Central memory CD8-positive, alpha-beta T cell (primary cell): ENCODE measurements at places on chromosomes 3 and 15.

GRCh38 chr3:110193074-110193473 lies 855.7 kb upstream of the DPPA4 start:
- H3K4me1 ChIP-seq, result no peaks in the 10 kb centered on the region
- DNase-seq, result no peak
- H3K27ac ChIP-seq, result no peak overlapping the region
- H3K27me3 ChIP-seq, result peaks cover 10% of the 10 kb centered on the region
- no peaks in the 10 kb centered on the region for H3K36me3 ChIP-seq

DNA sequence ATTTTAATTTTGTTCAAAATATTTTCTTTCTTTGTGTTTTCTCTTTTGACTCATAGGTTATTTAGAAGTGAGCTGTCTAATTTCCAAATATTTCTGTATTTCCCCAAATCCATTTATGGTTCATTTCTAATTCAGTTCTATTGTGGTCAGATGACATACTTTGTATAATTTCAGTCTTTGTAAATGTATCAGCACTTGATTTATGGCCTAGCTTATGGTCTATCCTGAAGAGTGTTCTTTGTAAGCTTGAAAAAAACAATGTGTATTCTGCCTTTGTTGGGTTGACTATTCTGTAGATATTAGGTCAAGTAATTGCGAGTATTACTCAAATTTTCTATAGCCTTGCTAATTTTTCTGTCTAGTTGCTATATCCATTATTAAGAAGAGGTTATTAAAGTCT lies 311.2 kb downstream of the OCA2 start:
- H3K36me3 ChIP-seq, result no peaks in the 10 kb centered on the region
- H3K27ac ChIP-seq, result no peak overlapping the region
- no peak for DNase-seq
- no peaks in the 10 kb centered on the region for H3K27me3 ChIP-seq

DNA sequence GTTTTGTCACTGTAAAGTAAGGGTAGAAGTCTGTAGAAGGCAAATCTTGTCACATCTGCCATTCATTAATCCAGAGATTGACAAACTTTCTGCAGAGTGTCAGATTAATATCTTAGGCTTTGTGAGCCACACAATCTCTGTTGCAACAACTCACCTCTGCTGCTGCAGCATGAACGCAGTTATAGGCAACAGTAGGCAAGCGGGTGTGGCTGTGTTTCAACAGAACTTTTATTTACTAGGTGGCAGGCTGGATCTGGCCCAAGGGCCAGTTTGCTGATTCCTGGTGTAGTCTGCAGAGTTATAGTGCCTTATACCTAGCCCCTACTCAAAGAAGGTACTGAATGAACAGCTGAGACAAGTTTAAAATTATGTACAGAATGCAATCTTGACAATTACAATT lies 396.7 kb downstream of the FOXP1 start:
- H3K36me3 ChIP-seq, result peaks cover 3% of the 10 kb centered on the region
- DNase-seq, result no peak
- H3K4me1 ChIP-seq, result peaks cover 15% of the 10 kb centered on the region
- H3K4me3 ChIP-seq, result no peak overlapping the region
- no peaks in the 10 kb centered on the region for H3K27me3 ChIP-seq

GRCh38 chr15:43029476-43029875 lies 76.4 kb downstream of the UBR1 start:
- H3K36me3 ChIP-seq, result peaks cover 57% of the 10 kb centered on the region
- no peak for DNase-seq
- no peaks in the 10 kb centered on the region for H3K4me1 ChIP-seq
- H3K4me3 ChIP-seq, result no peak overlapping the region

DNA sequence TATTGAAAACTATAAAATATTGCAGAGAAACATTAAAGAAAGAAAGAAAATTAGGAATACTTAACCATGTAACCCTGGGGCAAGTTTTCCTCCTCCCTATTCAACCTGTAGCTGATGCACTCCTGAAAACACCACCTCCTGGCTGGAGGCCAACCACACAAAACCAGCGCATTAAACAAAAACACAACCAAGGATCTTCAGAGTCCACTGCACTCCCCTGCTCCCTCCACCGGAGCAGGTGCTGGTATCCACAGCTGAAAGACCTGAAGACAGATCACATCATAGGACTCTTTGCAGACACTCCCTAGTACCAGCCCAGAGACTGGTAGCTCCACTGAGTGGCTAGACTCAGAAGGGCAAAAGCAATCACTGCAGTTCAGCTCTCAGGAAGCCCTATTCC lies 13.6 kb upstream of the ADAMTS17 start:
- no peak overlapping the region for H3K4me3 ChIP-seq
- H3K27ac ChIP-seq, result no peak overlapping the region
- H3K4me1 ChIP-seq, result peaks cover 4% of the 10 kb centered on the region
- peaks cover 86% of the 10 kb centered on the region for H3K27me3 ChIP-seq
- DNase-seq, result no peak

- peaks cover 45% of the 10 kb centered on the region for H3K4me1 ChIP-seq
- peak overlapping the region; percentile 94 for H3K4me3 ChIP-seq
- no peaks in the 10 kb centered on the region for H3K27me3 ChIP-seq
Observed at GRCh38 chr15:56919609-56920366, 1.3 kb downstream of the TCF12 start.

GRCh38 chr15:44366971-44367370 lies 60.5 kb upstream of the CTDSPL2 start:
- no peaks in the 10 kb centered on the region for H3K27me3 ChIP-seq
- no peak overlapping the region for H3K27ac ChIP-seq
- no peak overlapping the region for H3K4me3 ChIP-seq
- H3K36me3 ChIP-seq, result no peaks in the 10 kb centered on the region

DNA sequence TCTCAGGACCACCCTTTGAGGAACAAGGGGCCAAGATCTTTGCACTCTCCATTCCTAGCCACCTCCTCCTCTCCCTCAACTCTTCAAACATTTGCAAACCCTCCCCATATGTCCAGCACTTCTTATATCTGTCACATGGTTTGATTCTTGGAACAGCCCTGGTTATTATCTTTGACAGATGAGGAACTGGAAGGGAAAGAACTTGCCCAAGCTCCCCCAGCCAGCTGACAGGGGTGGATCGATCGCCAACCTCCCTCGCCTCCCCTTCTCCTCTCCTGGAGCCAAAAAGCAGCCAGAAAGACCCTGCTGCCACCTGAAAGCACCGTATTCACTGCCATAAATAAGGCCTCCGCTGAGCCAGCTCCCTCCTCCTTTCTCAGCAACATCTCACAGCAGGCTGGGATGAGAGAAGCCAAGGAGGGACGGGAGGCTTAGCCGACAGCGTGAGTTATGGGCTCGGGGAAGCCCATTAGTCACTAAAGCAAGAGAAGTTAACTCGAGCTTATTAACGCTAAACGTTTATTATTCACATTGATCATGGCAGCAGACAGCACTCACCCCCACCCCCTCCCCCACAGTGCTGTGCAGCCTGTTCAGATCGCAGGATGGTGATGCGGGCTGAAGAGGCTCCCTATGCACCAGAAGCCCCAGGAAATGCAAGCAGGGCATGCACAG lies 22.2 kb upstream of the FGD5 start:
- no peaks in the 10 kb centered on the region for H3K36me3 ChIP-seq
- H3K4me3 ChIP-seq, result no peak overlapping the region
- no peaks in the 10 kb centered on the region for H3K4me1 ChIP-seq
- peaks cover 48% of the 10 kb centered on the region for H3K27me3 ChIP-seq
- H3K27ac ChIP-seq, result no peak overlapping the region

GRCh38 chr3:65245133-65246063 lies 557.6 kb upstream of the ADAMTS9 start:
- H3K4me3 ChIP-seq, result no peak overlapping the region
- H3K4me1 ChIP-seq, result no peaks in the 10 kb centered on the region
- H3K27me3 ChIP-seq, result no peaks in the 10 kb centered on the region
- no peak for DNase-seq
- no peaks in the 10 kb centered on the region for H3K36me3 ChIP-seq
- no peak overlapping the region for H3K27ac ChIP-seq

- DNase-seq, result no peak
- no peak overlapping the region for H3K4me3 ChIP-seq
- H3K27me3 ChIP-seq, result no peaks in the 10 kb centered on the region
- no peak overlapping the region for H3K27ac ChIP-seq
- H3K36me3 ChIP-seq, result no peaks in the 10 kb centered on the region
Observed at GRCh38 chr3:141471160-141471559, 15.7 kb upstream of the RASA2 start.

- H3K27ac ChIP-seq, result no peak overlapping the region
- no peak overlapping the region for H3K4me3 ChIP-seq
- peaks cover 28% of the 10 kb centered on the region for H3K4me1 ChIP-seq
- peaks cover 2% of the 10 kb centered on the region for H3K36me3 ChIP-seq
Observed at GRCh38 chr3:128217702-128218547, 64.6 kb downstream of the EEFSEC start.

GRCh38 chr15:72685925-72686794 lies at the start of the genes BBS4 and HIGD2B:
Gene BBS4, plus strand, starts transcription at chr15:72686207. Its CDS starts 21 bp downstream, at chr15:72686228.
Gene HIGD2B, minus strand, starts transcription at chr15:72686182. Its CDS starts 9,808 bp downstream, at chr15:72676374.
- peaks cover 8% of the 10 kb centered on the region for H3K36me3 ChIP-seq
- H3K27me3 ChIP-seq, result no peaks in the 10 kb centered on the region
- H3K27ac ChIP-seq, result peak within 1 kb of the TSS; percentile 99
- DNase-seq, result peak; percentile 66
- peaks cover 11% of the 10 kb centered on the region for H3K4me1 ChIP-seq

DNA sequence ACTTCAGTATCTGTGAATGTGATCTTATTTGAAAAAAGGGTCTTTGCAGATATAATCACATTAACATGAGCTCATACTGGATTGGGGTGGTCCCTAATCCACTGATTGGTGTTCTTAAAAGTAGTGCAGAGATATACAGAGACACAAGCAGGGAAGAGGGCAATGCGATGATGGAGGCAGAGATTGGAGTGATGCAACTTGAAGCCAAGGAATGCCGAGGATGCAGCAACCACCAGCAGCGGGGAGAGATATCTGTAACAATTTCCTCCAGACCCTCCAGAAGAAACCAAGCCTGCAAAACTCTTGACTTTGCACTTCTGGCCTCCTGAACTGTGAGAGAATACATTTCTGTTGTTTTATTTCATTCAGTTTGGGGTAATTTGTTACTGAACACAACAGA lies 171.0 kb upstream of the MBNL1 start:
- H3K4me1 ChIP-seq, result peaks cover 7% of the 10 kb centered on the region
- H3K4me3 ChIP-seq, result no peak overlapping the region
- H3K27me3 ChIP-seq, result peaks cover 7% of the 10 kb centered on the region
- no peaks in the 10 kb centered on the region for H3K36me3 ChIP-seq
- no peak overlapping the region for H3K27ac ChIP-seq

DNA sequence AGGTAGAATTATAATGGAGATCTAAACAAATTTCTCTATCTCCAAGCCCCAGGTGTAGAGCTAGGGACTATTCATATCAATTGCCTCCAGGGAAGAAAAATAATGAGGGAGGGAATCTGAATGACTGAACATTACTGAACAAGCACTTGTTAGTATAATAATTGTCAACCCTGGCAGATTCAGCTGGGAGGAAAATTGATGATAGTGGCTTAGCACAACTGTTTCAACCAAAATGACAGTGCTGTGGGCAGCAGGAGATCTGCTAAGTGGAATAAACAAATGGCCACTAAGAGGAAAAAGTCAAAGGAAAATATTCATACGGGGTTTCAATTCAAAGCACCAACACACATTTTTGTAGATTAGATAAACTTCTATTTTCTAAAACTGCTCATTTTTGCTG lies 294.9 kb upstream of the ZNF385D start:
- H3K27ac ChIP-seq, result no peak overlapping the region
- no peak for DNase-seq
- no peak overlapping the region for H3K4me3 ChIP-seq

DNA sequence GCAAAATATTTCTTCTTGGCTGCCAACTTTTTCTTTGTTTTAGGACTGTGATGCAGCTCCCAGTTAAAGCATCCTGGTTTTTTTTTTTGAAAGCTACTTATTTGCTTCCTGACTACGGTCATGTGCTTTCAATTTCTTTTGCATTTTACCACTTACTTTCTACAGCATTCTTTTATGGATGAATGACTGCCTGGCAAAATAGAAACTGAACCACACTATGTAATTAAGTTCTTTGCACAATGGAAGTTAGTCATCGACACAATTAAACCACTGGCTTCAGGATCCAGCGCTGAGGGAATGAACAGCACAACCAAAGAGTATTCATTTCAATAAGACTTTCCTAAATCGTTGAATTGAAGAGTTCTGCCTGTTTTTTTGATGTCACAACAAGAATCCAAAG lies 82.2 kb upstream of the EPHA3 start:
- no peak overlapping the region for H3K27ac ChIP-seq
- H3K27me3 ChIP-seq, result no peaks in the 10 kb centered on the region
- no peak for DNase-seq
- no peak overlapping the region for H3K4me3 ChIP-seq

- no peaks in the 10 kb centered on the region for H3K36me3 ChIP-seq
- DNase-seq, result no peak
- H3K4me3 ChIP-seq, result no peak overlapping the region
- H3K4me1 ChIP-seq, result peaks cover 5% of the 10 kb centered on the region
- no peak overlapping the region for H3K27ac ChIP-seq
- H3K27me3 ChIP-seq, result no peaks in the 10 kb centered on the region
Observed at GRCh38 chr3:125165189-125165947, 47.2 kb downstream of the SLC12A8 start.

GRCh38 chr3:72102112-72102616 lies 317.2 kb upstream of the PROK2 start:
- peaks cover 1% of the 10 kb centered on the region for H3K36me3 ChIP-seq
- peaks cover 11% of the 10 kb centered on the region for H3K4me1 ChIP-seq
- peak overlapping the region; percentile 83 for H3K27ac ChIP-seq
- peaks cover 27% of the 10 kb centered on the region for H3K27me3 ChIP-seq
- DNase-seq, result no peak

GRCh38 chr3:23189187-23189586 lies 13.9 kb upstream of the UBE2E2 start:
- H3K36me3 ChIP-seq, result no peaks in the 10 kb centered on the region
- H3K27ac ChIP-seq, result no peak overlapping the region
- H3K4me1 ChIP-seq, result no peaks in the 10 kb centered on the region
- no peak overlapping the region for H3K4me3 ChIP-seq

GRCh38 chr3:71485896-71486295 lies 97.6 kb downstream of the FOXP1 start:
- H3K4me1 ChIP-seq, result peaks cover 67% of the 10 kb centered on the region
- H3K27me3 ChIP-seq, result no peaks in the 10 kb centered on the region
- H3K4me3 ChIP-seq, result no peak overlapping the region

- H3K27ac ChIP-seq, result peak overlapping the region; percentile 78
- H3K36me3 ChIP-seq, result peaks cover 3% of the 10 kb centered on the region
- no peak for DNase-seq
- H3K27me3 ChIP-seq, result no peaks in the 10 kb centered on the region
- H3K4me3 ChIP-seq, result no peak overlapping the region
- peaks cover 89% of the 10 kb centered on the region for H3K4me1 ChIP-seq
Observed at GRCh38 chr15:67143646-67144045, 78.2 kb downstream of the SMAD3 start.

DNA sequence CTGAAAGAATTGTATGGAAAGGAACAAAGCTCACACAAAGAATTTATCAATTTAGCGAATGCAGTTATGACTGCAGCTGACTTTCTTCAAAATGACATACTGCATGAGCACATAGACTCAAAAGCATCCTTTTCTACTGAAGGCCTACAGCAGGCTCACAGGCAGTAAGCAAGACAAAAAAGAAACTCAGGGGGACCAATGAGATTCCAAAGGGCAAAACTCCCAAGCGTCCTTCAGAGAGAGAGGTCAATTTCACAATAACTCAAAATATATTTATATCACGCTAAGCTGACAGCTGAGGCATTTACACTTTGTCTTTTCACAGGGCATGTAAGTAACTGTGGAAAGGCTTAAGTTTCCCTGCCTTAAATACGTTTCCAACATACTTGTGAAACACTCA lies 427.9 kb upstream of the RASGRP1 start:
- H3K4me3 ChIP-seq, result no peak overlapping the region
- no peak for DNase-seq
- H3K36me3 ChIP-seq, result no peaks in the 10 kb centered on the region
- H3K27me3 ChIP-seq, result peaks cover 16% of the 10 kb centered on the region
- H3K4me1 ChIP-seq, result no peaks in the 10 kb centered on the region
- no peak overlapping the region for H3K27ac ChIP-seq

- DNase-seq, result peak; percentile 22
- H3K4me3 ChIP-seq, result no peak overlapping the region
- H3K36me3 ChIP-seq, result peaks cover 17% of the 10 kb centered on the region
- H3K4me1 ChIP-seq, result peaks cover 25% of the 10 kb centered on the region
- no peak overlapping the region for H3K27ac ChIP-seq
Observed at GRCh38 chr3:15051531-15051930, 13.6 kb downstream of the MRPS25 start.
